ENCODE measurements at places on chromosomes 5 and 9. TPM values are rescaled to one million over a fixed set of nuclear protein-coding genes. Genes with fewer than 3 reads are reported as not detected.

- no peaks in the 10 kb centered on the region for H3K36me3 ChIP-seq
- H3K27ac ChIP-seq, result no peak overlapping the region
Measured at GRCh38 chr5:53334431-53334941, 145.9 kb upstream of the FST start.

The PRRX2 gene
- 16.8 TPM for total RNA-seq

GRCh38 chr9:101418518-101419430 is 16.8 kb downstream of the ALDOB start:
- no peak overlapping the region for H3K4me3 ChIP-seq
- no peak overlapping the region for H3K27ac ChIP-seq
- H3K27me3 ChIP-seq, result no peaks in the 10 kb centered on the region
- no peak for DNase-seq

GRCh38 chr5:95379133-95379532 is 12.0 kb upstream of the FAM81B start:
- H3K36me3 ChIP-seq, result no peaks in the 10 kb centered on the region
- H3K4me1 ChIP-seq, result no peaks in the 10 kb centered on the region

The PRKACG gene
- total RNA-seq, result not detected

The NEK6 gene
- 5.9 TPM for total RNA-seq

- peaks cover 13% of the 10 kb centered on the region for H3K27me3 ChIP-seq
- no peak for DNase-seq
- H3K4me3 ChIP-seq, result no peak overlapping the region
- no peaks in the 10 kb centered on the region for H3K36me3 ChIP-seq
Measured at GRCh38 chr9:132748450-132748849, 78.2 kb downstream of the GTF3C4 start.

GRCh38 chr9:21770871-21771560 is 31.4 kb upstream of the MTAP start:
- DNase-seq, result no peak
- no peak overlapping the region for H3K27ac ChIP-seq
- no peak overlapping the region for H3K4me3 ChIP-seq
- H3K36me3 ChIP-seq, result no peaks in the 10 kb centered on the region
- no peaks in the 10 kb centered on the region for H3K4me1 ChIP-seq

GRCh38 chr9:135343837-135344522 is 135.6 kb upstream of the PPP1R26 start:
- no peaks in the 10 kb centered on the region for H3K4me1 ChIP-seq
- H3K36me3 ChIP-seq, result no peaks in the 10 kb centered on the region
- H3K27ac ChIP-seq, result no peak overlapping the region
- no peak overlapping the region for H3K4me3 ChIP-seq
- peaks cover 88% of the 10 kb centered on the region for H3K27me3 ChIP-seq
- no peak for DNase-seq

DNA sequence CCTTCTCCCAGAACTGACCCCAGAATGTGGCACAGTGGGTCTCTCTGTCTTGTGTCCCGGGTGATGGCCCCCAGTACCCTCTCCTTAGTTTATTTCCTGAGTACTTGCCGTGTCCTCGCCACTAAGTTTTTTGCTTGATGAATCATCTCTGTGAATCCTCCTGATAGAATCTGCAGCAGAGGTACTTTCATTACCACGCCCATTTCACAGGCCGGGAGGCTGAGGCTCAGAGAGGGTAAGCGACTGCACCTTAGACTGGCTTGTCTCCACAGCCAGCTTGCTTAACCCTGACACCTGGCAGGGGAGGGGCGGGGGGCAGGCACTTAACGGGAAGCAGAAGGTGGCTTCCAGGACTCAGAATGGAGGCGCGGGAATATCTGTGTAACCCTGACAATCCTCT is 7.9 kb upstream of the IER5L start:
- DNase-seq, result no peak
- peaks cover 4% of the 10 kb centered on the region for H3K4me1 ChIP-seq
- no peak overlapping the region for H3K27ac ChIP-seq
- no peaks in the 10 kb centered on the region for H3K36me3 ChIP-seq
